ENCODE measurements at places on chromosomes 1 and 21. TPM values are rescaled to one million over a fixed set of nuclear protein-coding genes. Genes with fewer than 3 reads are reported as not detected.

CD48 gene
- not detected for total RNA-seq

TEDDM1 gene
- not detected for total RNA-seq

KIAA1614 gene
- total RNA-seq: 1.2 TPM

C1orf185 gene
- total RNA-seq: not detected

ACADM gene
- total RNA-seq: 43.1 TPM

F5 gene
- 0.09 TPM for total RNA-seq

LRRC8B gene
- 5.4 TPM for total RNA-seq

BRDT gene
- total RNA-seq: not detected
